Pulmonary artery endothelial cell (primary cell): ENCODE measurements at places on chromosomes 3 and 15. TPM values are rescaled to one million over a fixed set of nuclear protein-coding genes. Genes with fewer than 3 reads are reported as not detected.

- no peak for DNase-seq
Measured at GRCh38 chr3:71142441-71143161, 440.9 kb downstream of the FOXP1 start.

VPS39 gene
- 32.2 and 35.1 TPM in 2 replicates for total RNA-seq

SLC6A1 gene
- under 0.01 TPM in 1 of 2 replicates, not detected in the other for total RNA-seq

ANKUB1 gene
- not detected in 2 replicates for total RNA-seq

- no peak for DNase-seq
Measured at GRCh38 chr3:121659586-121659985, 1.1 kb downstream of the HCLS1 start.

DNA sequence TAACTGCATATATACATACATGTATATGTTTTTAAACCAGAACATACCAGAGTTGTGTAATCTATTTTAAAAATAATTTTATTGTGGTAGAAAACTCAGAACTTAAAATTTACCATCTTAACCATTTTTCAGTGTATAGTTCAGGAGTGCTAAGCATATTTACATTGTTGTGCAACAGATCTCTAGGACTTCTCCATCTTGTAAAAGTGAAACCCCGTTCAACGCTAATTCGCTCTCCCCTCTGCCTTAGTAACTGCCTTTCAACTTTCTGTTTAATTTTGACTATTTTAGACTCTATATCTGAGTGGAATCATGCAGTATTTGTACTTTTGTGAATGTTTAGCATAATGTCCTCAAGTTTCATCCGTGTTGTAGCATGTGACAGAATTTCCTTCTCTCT lies 51.8 kb upstream of the SSR3 start:
- no peak for DNase-seq
